ENCODE measurements at places on chromosomes 2 and 18.

DNA sequence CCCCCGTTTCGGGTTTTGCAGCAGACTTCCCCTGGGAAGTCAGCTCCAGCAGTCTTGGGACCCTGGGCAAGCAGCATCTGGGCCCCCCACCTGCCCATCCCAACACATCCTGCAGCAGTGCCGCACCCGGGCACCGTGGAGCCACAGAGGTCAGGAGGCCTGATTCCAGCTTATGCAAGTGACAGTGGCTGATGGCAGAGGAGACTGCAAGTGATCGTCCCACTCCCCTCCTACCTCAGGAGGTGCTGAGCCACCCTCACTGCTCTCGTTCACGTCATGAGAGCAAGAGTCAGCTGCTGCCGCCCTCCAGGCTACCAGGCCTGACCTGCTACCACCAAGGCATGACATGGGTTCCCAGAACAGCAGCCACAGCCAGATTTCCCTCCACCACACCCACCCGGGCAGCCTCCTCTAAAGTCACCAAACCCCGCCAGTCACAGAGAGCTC, 18.2 kb downstream of the COX7A2L start:
- DNase-seq: no peak

GRCh38 chr2:159226059-159226461, 60.4 kb downstream of the WDSUB1 start:
- peak; percentile 47 for DNase-seq

- DNase-seq: no peak
Measured at GRCh38 chr2:127137225-127137624, 30.3 kb upstream of the BIN1 start.

DNA sequence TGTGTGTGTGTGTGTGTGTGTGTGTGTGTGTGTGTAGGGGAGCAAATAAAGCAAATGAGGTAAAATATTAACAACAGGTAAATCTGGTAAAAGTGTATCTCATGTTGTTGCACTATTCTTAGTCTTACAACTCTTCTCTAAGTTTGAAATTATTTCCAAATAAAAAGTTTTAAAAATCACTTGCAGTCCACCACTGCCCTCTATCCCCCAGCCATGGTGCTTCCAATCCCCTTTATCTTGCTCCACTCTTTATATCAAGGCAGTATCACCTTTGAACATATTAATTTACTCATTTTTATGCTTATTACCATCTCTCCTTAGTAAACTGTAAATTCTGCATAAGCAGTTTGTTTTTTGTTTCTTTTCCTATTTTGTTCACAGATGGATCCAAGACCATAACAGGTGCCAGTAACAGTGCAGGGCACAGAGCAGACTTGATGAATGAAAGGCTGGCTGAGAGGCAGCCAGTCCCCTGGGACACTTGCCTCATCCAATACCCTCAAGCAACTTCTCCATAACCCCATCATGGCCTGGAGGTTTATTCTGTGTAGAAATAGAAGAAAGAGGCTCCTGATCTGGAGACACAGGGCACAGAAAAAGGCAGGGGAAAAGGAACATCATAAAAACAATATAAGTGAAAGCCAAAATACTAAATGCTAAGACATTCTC, 67.6 kb downstream of the LDAH start:
- no peak for DNase-seq

DNA sequence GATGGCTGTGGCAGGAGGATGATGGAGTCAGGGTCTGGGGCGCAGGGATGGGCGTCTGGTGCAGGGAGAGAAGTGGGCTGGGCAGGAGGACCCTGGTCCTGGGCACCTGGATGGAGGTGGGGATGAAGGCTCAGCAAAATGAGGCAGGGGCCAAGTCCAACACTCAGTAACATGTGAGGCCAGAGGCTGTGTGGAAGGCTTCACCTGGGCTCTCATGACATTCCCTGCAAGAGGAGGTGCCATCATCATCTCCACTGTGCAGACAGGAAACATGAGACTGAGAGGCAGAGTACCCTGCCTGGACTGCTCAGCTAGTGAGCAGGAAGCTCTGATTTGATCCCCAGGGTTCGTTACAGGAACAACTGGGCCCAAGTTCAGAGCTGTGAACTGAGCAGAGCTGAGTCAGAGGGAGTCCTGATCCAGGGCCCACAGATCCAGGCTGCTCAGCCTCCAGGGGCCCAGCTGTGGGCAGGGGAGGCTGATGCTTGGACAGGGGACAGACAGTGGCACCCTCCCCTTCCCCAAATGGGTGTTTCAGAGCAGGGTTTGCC, 36.9 kb downstream of the HJURP start:
- DNase-seq: no peak

All from PC-3 (cell line).